ENCODE measurements at places on chromosomes 11 and 22.

DNA sequence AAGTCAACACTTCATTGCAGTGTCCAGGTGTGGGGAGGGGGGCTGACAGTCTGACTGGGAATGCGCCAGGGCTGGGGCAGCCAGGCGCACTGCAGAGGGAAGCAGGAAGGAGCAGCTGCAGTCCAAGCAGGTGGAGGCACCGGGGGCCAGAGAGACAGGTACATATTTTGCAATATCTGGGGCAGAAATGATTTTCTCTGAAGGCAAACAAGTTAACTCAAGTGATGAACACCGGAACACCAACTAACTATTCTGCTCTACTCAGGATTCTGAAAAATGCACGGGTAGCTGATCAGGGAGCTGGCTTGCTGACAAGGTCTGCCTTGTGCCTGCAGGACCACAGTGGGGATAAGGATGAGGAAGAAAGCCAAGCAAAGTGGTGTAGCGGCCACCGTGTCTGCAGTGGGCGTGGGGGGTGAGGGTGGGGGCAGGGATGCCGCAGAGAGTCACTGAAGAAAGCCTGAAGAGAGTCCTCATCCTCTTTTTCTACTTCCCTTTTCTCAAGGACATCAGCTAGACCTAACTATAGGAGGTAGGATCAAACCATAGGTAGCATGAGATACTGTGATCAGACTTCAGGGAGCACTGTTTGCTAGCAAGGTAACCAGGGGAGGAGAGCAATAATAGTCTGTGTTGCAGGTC, 83.4 kb downstream of the SCN3B start:
- DNase-seq, result no peak

DNA sequence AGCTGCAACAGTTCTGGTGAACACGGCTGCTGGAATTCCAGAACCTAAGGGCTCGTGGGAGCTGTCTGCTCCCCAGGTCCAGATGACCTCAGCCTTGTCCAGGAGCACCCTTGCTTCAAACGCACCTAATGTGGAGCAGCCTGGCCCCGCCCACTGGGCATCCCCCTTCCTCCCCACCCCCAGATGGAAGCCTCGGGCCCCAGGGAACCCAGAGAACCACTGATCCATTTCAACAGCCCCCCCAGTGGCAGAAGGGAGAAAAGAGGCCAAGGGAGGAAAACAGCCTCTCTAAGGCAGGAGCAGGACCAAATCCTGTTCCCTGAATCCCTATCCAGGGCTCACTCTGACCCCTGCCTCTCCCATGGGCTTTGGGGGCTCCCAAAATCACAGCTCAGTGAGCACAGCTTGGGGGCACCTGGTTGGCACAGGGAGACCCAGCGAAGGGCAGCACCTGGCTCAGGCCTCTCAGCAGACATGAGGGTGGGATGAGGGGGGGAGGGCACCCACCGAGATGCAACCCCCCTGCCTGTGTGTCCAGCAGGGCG, 1.2 kb downstream of the CYTH4 start:
- no peak for DNase-seq

- no peak for DNase-seq
These were observed 15.1 kb upstream of the CSRP3 start for GRCh38 chr11:19216709-19217374.

DNA sequence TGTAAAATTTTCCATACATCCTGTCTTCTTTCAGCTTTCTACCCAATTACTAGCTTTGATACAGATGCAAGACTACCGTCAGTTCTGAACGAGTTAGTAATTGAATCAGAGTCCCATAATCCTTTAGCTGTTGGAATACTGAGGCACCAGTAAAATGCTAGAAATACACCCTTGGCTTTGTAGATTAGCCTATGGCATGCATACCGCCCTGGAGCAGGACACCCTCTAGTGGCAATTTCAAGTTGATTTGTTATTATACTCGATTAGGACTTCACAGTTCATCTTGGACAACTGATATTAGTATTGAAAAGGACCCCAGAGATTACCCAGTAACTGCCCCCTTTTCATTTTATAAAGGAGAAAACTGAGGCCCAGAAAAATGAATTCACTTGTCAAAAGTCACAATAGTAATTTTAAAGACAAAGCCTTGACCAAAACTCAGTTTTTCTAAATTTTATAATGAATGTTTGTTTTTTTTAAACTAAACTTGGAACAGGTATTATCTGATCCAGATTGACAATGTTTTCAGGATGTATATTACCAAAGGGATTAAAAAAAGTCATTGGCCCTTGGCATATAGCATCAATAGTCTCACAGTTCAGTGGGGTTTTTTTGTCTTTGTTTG, 72.6 kb downstream of the HIPK3 start:
- peak; percentile 42 for DNase-seq

GRCh38 chr22:39448205-39449054, 8.4 kb upstream of the MGAT3 start:
- no peak for DNase-seq

DNA sequence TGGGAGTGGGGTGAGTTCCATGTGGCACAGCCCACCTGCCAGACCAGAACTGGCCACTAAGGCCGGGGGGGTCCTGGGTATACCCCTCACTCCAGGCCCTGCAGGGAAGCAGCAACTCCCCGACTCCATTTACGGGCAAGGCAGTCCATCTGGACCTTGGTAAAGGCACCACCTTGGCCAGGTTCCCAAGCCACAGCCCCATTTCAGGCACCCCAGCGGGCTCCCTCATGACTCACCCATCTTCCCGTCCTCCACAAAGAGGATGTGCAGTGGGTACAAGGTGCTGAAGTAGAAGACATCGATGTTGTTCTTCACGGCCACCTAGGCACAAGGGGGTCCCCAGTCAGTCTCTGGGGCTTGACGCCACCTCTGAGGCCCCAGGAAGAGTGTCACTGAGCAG, 15.7 kb upstream of the RASL10A start:
- DNase-seq, result no peak

- DNase-seq, result peak; percentile 55
These were observed 81.0 kb downstream of the CCDC34 start for GRCh38 chr11:27281740-27282590.

GRCh38 chr11:68983801-68984200, 3.0 kb upstream of the MRGPRD start:
- DNase-seq, result no peak
